Stromal cell of bone marrow (primary cell): ENCODE measurements at places on chromosomes 7 and 10.

- DNase-seq, result no peak
Observed at GRCh38 chr10:109261231-109261630, 662.1 kb downstream of the XPNPEP1 start.

DNA sequence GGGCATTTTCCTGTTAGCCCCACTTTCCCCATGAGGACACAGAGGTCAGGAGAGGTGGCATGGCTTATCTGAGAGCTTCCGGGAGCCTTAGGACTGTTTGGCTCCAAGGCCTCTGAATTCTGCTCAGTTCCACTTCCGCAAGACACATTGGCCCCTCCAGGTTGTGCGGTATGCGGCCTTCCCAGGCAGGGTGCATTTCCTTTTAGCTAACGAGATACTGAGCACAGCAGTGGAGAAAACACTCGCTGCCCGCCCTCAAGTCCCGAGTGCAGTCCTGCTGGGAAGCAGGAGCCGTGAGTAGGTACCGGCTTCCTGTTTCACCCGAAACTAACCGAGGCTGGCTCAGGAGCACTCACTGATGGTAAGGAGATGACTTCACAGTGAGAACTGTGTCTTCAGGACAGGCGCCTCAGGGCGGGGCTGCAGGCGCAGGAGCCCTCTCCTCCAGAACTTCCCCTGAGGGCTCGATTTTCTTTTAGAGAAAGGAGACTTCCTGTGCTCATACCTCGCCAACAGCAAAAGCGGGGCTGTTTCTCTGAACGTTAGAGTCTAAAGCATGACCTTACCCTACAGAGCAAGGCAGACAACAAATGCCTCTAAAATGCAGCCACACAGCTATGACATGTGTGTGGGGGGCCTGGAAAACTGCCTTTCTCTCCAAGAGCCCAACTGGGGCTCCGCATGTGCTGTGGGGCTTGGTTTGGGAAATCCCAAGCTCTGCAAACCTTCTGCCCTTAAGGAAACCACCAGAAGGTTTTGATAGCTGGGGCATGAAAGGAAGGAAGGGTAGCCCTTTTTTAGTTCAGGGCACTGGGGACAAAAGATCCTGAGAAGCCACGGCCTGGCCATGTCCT, 25.9 kb downstream of the RGS10 start:
- no peak for DNase-seq

- DNase-seq, result no peak
Observed at GRCh38 chr10:80284522-80284921, 4.9 kb downstream of the MAT1A start.

DNA sequence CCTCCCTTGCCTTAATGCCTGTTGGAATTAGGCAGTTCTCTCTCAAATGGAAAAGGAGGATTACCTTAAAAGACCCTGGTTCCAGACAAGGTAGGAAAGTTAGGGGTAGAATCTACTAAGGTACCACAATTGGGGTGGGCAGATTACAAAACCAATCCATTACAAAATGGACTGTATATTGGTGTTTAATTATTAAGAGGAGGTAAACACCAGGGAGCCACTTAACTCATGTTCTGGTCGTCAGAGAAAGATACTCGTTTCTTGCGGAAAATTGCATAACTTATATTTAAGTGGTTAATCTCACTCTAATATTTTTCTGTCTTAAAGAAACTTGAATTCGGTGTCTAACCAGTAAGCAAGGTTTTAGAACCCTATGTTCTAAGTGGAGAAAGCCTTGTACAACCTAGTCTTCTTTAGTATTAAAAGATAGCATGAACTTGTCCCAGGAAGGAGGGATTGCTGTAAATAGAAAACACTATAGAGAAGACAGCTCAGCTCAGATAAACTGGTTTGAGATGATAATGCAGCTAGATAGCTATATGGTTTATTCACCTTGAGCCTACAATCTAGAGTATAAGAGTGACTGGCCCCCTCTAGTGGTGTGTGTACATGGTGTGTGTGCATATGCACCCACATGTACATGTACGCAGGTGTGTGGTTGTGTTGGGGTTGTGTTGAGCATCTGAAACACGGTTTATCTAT, 58.0 kb upstream of the STRIP2 start:
- peak; percentile 13 for DNase-seq

DNA sequence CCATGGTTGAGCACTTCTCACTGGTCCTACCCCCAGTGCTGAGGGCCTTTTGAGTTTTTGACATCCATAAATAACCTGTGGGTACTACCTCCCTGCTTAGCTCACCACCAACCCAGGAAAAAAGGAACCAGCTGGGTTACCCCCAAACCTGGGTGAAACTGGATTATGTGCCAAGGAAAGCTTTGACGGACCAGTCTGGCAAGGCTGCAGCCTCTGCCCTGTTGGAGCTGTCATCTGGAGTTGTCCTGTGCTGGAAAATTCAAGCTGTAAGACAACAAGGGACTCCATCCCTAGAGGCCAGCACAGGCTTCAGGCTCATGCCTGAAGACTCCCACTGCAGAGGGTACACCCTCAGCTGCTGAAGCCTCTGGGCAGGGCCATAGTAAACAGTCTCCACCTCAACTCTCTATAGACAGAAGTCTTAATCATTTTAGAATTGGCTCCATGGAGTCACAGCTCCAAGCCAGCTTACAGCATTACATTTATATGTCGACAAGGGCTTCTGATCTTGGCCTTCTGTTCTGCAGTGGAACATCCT, 115.5 kb upstream of the AFAP1L2 start:
- DNase-seq, result no peak

- no peak for DNase-seq
Observed at GRCh38 chr10:51311228-51311627, 236.9 kb downstream of the PRKG1 start.

DNA sequence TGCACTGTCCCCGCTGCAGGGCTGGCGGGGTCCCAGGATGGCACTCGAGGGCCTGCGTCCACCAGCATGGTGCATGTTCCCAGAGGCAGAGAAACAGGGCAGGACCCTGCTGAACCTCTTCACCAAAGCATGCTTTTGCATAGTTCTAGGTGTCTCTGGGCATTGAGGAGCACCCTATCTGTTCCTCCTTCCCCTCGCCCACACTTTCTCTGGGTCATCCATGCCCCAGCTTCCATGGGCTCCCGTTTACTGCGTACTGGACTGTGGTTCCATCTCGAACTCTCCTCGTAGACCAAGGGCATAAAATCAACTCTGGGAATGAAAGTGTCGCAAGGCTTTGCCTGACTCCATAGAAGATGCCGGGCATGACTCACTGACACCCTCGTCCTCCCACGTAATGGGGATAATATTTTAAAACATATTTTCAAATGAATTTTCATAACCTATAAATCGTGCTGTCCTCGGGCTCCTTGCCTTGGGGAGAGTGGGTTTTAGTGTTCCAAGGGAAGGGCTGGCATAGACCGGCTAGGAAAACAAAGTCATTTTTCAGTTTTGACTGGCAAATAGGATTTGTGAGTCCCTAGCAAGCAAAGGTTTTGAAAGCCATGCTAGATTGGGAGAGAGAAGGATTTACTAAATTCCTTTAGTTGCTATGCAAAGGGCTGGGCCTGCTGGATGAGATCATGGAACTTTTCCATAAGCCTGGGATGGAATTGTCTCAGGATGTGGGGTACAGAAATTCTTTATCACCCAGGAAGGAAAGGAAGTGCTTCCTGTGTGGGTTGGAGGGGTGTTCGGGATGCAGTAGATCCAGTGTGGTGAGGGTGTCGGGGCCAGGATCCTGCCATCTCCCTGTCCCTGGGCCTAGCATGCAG, 498.7 kb upstream of the MKI67 start:
- no peak for DNase-seq

DNA sequence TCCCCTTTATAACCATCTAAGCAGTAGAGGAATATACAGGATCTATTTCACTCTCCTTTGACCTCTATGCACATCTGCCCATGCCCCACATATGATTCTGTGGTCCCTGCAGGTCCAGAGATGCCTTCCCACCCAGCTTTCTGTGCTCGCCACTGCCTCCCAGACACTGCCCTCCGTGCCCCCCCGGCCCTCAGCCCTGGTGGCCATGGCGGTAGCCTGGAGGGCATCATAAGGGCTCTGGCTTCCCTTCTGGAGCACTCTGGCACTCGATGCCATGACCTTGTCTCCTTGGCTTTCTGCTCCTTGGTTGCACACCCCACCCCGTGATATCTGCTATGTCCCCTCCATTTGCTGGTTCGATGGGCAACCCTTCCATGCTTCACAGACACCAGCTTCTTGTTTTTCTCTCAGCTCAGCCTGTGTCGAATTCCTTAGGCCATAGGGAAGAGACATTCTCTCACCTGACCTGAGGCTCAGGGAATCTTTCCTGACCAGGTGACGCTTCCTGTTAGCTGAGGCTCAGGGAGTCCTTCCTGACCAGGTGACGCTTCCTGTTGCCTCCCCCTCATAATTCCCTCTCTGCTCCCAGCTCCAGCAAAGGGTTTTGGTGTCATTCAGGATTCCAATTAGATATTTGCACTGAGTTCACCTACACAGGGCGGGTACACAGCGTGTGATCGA, 100.4 kb upstream of the GLI3 start:
- no peak for DNase-seq

GRCh38 chr10:32253276-32253675, 93.7 kb downstream of the EPC1 start:
- peak; percentile 6 for DNase-seq

- DNase-seq, result peak; percentile 12
Observed at GRCh38 chr10:20858292-20859124, 38.6 kb downstream of the NEBL start.

DNA sequence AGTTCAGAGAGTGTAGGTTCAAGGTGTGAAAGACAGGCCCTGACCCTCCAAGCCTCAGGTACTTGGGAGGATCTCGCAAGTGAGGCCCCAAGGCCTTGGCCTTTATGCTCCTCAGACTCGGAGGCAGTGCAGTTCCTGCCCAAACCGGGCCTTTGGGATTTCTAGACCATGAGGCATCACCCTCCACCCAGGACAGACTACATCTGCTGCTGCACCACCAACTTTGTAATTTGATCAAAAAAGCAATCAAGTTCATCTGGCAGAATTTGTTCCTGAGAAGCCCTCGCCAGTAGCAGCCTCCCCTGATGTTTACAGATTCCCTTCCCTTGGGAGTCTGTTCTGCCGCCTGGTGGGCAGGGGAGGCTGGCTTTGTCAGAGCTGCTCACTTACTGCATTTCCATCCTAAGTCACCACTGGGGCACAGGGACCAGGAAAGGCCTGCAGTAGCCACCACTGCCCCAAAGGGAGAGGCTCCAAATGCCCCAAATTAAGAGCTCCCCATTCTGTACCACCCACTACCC, 2.1 kb downstream of the CAMK2G start:
- DNase-seq, result no peak

DNA sequence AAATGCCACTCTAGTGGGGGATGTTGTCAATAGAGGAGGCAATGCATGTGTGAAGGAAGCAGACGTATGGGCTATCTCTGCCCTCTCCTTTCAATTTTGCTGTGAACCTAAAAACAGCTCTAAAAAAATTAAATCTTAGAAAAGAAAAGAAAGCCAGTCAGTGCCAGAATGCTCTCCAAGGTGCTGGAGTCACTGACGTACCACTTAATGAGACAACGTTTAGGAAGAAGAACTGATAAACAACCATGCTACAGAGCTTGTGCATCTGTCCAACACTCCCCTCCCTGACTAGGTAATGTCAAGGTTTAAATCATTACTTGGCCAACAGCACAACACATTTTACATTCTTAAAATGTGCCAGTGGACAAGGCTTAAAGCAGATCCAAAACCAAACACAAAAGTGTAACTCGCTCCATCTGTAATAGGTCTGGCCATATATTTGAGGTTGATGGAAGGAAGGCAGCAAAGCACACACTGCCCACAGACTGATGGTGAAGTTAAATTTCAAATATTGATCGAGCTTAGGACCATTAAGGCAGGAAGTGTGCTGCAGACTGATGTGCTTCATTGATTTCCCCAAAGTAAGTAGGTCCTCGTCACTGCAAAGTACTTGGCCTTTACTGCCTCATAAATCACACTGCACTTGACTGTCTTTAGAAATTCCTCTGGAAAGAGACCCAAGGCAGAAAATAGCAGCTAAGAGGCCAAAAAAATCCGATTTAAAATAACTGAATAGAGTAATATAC, 15.5 kb downstream of the ARMH3 start:
- DNase-seq, result no peak

- DNase-seq, result no peak
Observed at GRCh38 chr10:88062385-88062784, 199.0 kb downstream of the PTEN start.

DNA sequence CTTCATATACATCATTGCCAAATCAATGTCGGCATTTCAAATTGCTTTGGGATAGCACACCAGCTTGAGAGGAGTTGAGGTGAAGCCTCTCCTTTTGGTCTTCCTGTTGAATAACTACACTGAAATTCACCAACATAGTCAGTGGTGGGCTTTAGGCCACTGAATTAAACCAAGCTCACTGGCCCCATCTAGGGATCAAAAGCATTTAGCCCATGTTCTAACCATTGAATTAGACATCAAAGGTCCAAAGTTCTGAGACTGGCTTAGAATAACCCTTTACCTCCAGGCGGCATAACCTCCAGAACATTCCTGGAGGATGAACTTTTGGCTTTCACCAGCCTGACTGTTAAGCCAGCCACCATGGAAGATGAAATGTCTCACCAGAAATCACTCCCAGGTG, 54.6 kb downstream of the BPGM start:
- no peak for DNase-seq

- DNase-seq, result no peak
Observed at GRCh38 chr10:32627183-32627582, 181.2 kb downstream of the CCDC7 start.

- DNase-seq, result no peak
Observed at GRCh38 chr7:1160670-1161021, 650 bp upstream of the ZFAND2A start.

DNA sequence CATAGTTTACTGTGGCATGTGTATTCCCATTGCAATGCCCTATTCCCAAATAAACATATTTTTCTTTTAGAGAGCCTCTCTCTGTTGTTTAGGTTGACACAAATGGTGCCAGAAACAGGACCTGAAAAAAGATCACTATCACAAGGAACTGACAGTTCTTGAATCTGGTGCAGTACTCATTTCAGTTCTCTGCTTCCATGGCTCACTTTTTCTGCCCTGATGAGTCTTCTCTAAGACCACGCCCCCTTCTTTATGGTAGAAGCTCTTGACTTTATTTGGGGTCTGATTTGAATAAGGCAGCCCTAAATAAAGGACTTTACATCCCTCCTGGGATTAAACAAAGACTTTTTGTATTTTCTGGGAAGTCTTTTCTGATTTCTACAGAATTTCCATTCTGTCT, 3.5 kb upstream of the CCDC126 start:
- no peak for DNase-seq

- peak; percentile 16 for DNase-seq
Observed at GRCh38 chr7:15802425-15802824, 115.9 kb upstream of the MEOX2 start.

GRCh38 chr7:100951172-100951571, 1.8 kb downstream of the MUC3A start:
- no peak for DNase-seq

DNA sequence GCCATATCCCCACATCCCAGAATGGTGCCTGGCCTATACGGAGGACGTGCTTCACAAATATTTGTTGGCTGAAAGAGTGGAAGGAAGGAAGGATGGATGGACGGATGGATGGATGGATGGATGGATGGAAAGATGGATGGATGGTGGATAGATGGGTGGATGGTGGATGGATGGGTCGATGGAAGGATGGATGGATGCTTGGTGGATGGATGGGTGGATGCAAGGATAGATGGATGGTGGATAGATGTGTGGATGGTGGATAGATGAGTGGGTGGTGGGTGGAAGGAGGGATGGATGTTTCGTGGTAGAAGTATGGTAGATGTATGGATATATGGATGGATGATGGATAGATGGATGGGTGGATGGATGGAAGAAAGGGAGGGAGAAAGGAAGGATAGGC, 10.8 kb downstream of the CHAT start:
- DNase-seq, result no peak
